CD4-positive, alpha-beta T cell treated with Interleukin-15 for 4 hours (primary cell): ENCODE measurements at places on chromosomes 11 and 22.

DNA sequence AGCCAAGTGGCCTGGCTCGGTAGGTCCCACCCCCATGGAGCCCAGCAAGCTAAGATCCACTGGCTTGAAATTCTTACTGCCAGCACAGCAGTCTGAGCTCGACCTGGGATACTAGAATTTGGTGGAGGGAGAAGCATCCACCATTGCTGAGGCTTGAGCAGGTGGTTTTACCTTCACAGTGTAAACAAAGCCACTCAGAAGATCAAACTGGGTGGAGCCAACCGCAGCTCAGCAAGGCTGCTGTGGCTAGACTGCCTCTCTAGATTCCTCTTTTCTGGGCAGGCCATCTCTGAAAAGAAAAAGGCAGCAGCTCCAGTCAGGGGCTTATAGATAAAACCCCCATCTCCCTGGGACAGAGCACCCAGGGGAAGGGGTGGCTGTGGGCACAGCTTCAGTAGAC, 22.3 kb upstream of the OR5B21 start:
- DNase-seq = peak; percentile 43

GRCh38 chr11:131099013-131099412, 182.7 kb upstream of the SNX19 start:
- no peak for DNase-seq

DNA sequence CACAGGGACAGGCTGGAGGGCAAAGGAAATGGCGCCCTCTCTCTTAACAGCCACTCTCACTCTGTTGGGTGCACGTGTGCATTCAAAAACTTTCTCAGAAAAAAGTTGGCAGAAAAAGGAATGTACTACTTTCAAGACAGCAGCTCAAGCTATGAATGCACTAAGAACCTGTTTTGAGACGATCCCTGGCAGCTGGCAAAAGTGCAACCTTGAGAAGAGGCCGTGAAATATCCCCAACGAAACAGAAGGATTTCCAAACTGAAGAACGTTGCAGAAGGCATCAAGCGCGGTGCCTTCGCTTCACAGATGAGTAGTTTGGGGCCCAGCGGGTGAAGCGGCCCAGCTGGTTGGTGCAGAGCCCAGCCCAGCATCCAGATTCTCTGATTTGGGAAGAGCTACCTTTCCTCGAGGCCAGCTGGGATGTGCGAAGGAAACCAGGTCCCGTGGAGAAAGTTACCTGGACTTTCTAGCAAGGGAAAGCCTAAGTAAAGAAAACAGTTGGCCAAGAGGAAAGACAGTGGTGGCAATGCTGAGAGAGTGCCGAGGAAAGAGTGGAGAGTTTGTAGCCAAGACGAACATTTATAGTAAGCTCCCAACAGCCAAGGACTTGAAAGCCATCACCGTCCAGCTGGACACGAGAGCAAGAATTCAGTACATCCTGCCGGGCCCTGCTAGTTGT, 16.3 kb downstream of the IFT27 start:
- no peak for DNase-seq

DNA sequence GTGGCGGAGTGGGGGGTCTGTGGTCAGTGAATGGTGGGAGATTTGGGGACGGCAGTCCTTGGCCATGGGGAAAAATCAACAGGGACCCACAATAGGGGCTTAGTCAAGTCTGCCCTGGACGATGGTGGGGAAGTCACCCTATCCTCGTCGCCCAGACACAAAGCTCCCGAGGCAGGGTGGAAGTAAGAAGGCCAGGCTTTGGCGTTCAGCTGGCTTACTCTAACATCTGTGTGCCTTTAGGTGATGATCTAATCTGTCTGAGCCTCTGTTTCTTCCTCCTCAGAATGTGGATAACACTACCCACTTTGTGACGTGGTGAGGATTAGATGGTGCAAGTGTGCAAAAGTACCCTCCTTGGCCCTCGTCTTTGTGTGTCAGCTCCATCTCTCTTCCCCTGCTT, 192.2 kb downstream of the ST3GAL4 start:
- no peak for DNase-seq

DNA sequence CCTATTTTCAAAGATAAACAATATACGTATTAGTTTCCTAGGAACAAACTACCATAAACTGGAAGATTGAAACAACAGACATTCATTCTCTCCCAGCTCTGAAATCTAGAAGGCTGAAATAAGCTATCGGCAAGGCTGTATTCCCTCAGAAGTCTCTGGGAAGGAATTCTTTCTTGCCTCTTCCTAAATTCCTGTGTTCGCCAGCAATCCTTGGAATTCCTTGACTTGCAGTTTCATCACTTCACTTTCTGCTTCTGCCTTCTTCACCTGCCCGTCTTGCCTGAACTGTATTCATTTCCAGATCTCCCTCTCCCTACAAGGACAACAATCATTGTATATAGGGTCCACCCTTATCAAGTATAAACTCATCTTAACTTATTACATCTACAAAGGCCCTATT, 17.7 kb upstream of the PRDM10 start:
- DNase-seq = no peak

DNA sequence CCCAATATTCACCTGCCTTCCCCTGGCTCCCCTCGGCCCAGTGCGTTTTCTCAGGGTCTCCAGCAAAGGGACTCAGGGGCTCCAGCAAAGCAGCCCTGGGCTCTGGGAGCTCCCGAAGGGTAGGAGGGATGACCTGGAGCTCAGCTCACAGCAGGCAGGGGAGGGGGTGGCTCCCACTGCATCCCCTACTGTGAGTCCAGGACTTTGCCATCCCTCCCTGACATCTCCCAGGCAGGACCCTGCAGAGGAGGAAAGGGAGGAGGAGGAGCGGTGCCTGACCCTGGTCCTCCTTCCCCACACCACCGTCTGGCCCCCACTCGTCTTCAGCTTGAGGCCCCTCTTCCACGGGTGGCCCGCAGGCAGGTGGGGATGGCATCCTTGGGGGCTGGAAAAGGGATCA, 5.0 kb downstream of the CABP7 start:
- DNase-seq = no peak

- DNase-seq = no peak
Measured at GRCh38 chr11:45663486-45664375, 1.7 kb downstream of the CHST1 start.

GRCh38 chr11:57213342-57214097, 23.5 kb downstream of the APLNR start:
- DNase-seq = no peak

GRCh38 chr22:43889201-43889859, 2.5 kb downstream of the PNPLA5 start:
- DNase-seq = no peak

DNA sequence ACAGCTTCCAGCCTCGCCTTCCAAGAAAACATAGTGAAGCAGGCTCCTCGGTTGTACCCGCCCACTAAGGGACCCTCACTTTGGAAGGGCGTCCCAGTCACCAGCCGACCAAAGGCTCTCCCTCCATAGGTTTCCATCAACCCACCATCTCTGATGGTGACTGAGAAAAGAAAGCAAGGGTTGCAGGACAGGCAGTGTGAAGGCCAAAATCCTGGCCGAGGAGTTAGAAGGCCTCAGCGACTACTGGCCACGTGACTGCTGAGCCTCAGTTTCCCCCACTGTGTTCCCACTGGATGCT, 2.7 kb downstream of the FXYD6 start:
- no peak for DNase-seq

- no peak for DNase-seq
Measured at GRCh38 chr11:119015054-119015611, 3.0 kb downstream of the RPS25 start.
